Activated CD4-positive, alpha-beta T cell treated with anti-CD3 and anti-CD28 coated beads, Interleukin-2, amount 50 U/mL, for 48 hours (primary cell): ENCODE measurements at places on chromosomes 13 and 19.

GRCh38 chr13:87884884-87885283 is 213.7 kb downstream of the SLITRK5 start:
- no peak for DNase-seq

- no peak for DNase-seq
Measured at GRCh38 chr13:38922170-38922569, 68.5 kb downstream of the STOML3 start.

DNA sequence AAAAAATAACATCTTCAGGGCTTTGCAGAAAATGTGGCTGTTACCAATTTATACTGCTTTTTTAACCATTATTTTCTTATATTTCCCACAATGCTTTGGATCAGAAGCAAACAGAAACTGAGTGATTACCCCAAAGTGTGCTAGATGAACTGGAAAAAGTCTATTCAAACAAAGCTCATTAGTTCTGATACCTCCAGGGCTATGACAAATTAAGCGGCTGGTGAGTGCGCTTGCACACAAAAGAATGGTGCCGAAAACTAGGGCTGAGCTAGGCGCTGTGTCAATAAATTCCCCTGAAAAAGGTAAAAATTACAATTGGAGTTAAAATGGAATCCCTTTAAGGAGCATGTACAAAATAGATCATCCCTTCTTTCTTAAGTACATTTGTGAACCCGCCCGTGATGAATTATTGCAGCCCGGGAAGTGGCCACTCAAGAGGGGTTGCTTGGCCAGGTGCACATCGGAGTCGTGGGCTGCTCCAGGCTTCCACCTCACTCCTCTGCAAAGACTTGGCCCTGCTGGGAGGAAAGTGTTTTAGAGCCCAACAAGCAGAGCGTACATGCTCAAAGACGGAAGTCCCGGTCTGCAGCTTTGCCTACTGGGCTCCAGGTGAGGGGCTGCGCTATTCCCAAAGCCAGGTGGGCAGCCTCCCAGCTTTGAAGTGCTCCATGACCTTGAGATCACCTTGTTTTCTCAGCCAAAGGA is 164.0 kb upstream of the ZNF507 start:
- no peak for DNase-seq

GRCh38 chr19:29086182-29086581 is 126.8 kb downstream of the UQCRFS1 start:
- no peak for DNase-seq

DNA sequence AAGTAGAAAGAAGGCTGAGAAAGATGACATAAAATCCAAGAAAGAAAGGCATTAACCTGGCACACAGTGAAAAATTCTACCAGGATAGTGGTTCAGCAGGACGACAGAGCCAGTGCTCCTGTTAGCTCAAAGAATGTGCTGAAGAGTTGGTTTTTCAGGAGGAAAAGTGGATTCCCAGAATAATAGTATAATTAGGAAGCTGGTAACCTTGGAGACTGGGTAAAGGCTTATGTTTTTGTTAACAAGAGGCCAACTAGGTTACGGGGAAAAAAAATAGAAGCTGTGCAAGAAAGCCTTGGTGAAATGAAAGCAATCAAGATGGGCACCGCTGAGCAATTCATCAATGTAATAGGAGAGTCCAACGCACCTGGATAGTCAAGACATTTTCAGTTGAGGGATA is 54.7 kb downstream of the SLC15A1 start:
- DNase-seq: no peak

DNA sequence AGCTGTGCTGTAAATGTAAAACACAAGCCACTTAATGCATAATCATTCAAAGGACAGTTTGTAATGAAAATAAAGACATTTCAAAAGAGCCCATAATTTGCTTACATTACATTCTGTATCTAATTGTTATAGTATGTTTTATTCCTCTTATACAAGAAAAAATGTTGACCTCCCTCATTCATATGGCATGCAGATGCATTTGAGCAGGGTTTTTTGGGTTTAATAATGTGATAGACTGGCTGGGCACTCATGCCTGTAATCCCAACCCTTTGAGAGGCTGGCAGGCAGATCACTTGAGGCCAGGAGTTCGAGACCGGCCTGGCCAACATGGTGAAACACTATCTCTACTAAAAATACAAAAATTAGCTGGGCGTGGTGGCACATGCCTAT is 11.6 kb upstream of the ARL11 start:
- no peak for DNase-seq

GRCh38 chr13:100106005-100106404 is 17.1 kb downstream of the PCCA start:
- DNase-seq: no peak

DNA sequence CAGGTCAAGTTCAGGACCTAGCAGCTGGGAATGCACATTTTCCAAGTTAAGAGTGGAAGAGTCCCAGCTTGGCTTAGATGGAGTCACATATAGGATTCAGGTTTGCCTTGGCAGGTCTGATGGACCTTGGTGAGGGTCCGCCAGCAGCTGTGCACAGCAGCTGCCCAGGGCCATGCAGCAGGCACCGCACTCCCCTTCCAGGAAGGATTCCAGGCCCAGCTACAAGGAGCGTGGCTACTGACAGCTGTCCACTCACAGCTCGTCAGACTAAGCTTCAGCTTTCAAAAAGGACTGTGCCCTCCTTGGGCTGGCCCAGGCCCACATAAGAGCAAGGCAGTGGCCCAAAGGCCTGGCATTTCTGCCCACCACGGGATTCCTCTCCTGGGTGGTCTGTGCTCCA is 68.4 kb downstream of the ALOX5AP start:
- no peak for DNase-seq

DNA sequence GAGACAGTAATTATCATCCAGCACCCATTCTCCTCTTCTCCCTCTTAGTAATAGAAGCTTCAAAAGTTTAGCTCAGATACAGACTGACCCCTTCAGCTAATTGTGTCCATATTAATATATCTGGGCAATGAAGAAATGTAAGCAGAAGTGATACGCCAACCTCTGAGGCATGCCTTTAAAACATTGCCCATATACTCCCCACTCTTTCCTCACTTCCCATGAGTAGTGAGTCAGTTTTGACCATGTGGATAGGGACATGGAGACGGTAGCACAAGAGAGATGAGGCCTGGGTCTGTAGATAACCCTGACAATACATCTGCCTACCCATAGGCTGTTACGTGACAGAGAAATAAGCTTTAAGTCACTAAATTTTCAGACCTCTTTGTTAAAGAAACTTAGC is 147.6 kb downstream of the KCTD12 start:
- DNase-seq: no peak

DNA sequence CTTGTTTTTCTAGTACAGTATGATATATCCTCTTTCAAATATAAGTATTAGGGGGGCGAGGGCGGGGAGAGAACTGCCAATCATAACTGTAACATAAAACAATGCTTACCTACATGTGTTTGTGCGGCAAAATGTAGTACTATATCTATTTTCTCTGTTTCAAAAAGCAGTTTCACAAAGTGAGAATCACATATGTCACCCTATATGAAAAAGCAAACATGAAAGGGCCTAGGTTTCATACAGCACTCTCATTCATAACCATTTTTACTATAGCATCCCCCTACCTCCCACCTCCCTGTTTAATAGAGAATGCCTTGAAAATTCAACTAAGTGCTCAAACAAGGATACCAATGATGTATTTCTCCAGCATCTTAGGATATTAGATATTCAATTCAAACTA is 5.2 kb downstream of the TGDS start:
- no peak for DNase-seq

- DNase-seq: no peak
Measured at GRCh38 chr13:84934911-84935310, 864.3 kb downstream of the SLITRK6 start.

DNA sequence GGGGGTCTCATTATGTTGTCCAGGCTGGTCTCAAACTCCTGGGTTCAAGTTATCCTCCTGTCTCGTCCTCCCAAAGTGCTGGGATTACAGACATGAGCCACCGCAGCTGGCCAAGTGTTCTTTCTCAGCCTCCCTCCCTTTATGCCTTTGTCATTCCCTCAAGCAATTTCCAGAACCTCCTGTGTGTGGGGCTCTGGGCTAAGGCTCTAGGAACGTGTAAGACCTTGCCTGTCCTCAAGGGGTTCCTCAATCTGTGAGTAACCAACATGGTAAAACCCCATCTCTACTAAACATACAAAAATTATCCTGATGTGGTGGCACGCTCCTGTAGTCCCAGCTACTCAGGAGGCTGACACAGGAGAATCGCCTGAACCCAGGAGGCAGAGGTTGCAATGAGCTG is 15.5 kb upstream of the SPACA4 start:
- no peak for DNase-seq

DNA sequence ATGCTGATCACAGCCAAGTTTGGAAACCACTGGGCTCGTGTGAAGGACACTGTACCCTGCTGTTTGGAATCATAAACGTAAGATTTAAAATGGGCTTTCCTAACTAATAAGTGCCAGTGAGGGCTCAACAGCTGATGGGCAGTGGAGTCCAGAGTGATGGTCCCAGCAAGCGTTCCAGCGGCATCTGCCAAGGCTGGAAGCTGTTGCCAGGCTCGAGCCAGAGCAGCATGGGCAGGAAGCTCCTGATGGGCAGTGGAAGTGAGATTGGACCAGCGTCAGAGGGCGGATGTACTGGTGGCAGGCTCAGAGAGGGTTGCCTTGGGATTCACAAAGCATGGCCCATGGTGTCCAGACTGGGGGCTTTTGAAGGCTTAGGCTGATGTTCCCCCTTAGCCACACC is 30.2 kb downstream of the COL4A2 start:
- DNase-seq: no peak

GRCh38 chr13:91381371-91381770 is 17.1 kb upstream of the GPC5 start:
- no peak for DNase-seq

DNA sequence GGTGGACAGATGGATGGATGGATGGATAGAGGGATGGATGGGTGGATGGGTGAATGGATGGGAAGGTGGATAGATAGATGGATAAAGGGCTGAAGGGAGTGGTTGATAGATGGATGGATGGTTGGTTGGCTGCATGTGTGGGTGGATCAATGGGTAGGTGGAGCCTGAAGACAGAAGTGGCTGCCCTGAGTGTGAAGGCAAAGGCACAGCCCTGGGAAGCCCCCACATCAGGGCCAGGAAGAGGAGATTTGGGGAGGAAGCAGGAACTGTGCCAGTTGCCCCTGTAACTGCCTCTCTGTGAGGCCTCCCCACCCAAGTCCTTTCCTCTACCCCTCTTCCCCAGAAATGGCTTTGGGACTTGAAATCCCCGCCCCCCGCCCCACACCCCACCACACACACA is 43.4 kb upstream of the NFIC start:
- no peak for DNase-seq

GRCh38 chr13:95185851-95186250 is 115.4 kb downstream of the ABCC4 start:
- peak; percentile 22 for DNase-seq

DNA sequence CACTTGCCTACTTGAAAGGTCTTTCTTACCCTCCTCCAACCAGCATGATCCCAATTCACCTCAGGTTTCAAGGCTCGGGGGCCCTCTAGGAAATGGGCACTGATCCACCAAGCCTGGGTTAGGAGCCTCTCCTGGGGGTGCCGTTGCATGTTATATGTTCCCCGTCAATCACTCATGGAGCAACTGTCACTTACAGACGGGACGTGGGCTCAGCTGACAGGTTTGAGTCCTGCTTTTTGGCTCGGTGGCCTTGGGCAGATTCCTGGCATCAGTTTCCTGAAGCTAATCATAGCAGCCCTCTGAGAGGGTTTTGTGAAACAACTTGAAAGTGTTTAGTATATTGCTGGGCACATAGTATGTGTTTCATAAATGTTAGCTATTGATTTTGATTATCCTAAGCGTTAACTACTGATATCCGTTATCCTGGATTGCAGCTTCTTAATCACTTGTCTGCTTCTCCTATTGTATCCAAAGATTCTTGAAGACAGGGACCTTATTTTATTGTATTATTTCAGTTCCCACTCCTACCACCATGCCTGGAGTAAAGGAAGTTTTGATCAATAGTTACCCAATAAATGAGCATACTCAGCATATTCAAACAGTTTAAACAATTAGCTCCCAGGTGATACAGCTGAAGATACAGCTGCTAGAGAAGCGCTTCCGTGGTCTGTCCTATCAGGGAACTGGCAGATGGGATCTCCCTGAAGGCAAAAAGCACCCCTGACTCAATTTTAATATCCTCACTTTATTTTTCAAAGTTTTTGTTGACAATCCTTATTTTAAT is 57.9 kb downstream of the RFC3 start:
- no peak for DNase-seq

DNA sequence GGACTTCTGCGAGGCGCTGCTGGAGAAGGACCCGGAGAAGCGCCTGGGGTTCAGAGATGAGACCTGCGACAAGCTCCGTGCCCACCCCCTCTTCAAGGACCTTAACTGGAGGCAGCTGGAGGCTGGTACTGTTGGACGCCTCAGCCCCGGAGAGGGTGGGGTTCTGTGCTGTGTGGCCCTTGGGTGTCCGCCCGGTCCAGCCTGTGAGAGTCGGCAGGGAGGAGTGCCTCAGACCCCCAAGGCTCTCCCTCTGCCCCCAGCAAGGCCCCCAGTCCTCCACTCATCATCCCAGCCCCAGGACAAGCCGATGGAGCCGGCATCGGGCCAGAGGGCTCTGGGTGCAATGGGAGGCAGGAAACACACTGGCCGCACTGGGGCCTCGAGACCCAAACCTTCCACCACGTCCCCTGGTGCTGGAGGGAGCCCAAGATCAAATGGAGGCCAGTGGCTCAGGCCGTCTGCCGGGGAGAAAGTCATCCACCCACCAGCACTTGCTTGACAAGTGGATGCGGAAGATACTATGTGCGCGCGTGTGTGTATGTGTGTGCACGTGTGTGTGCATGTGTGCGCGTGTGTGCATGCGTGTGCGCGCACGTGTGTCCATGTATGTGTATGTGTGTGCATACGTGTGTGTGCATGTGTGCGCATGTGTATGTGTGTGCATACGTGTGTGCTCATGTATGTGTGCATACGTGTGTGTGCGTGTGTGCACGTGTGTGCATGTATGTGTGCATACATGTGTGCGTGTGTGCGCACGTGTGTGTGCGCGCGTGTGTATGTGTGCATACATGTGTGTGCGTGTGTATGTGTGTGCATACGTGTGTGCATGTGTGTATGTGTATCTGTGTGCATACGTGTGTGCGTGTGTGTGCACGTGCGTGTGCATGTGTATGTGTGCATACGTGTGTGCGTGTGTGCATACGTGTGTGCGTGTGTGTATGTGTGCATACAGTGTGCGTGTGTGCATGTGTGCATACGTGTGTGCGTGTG is 25.8 kb upstream of the TMEM255B start:
- DNase-seq: no peak

DNA sequence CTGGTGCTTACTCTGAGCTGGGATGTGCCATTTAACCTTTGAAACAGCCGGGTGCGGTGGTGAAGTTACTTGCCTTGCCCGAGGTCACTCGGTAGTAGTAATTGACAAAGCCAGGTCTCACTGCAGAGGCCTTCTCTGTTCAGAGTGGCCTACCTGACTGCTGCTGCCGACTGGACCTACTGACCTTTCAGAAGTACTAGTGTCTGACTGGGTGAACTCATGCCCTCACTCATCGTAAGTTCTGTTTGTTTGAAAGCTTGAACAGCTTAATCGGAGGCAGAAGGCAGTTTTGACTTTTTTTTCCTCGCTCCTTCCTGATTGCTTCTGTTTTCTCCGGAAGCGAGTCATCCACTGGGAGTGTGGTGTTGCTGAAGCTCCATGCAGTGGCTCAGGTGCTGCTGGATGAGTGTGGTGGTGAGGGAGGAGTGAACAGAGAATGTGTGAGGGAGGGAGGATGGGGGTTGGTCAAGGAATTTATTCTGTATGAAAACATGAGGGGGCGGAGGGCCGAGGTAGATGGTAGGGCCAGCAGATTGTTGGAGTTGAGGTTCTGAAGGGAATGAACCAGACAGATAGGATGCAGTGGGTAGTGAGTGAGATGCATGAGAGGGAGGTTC is 2.7 kb downstream of the SPINT2 start:
- no peak for DNase-seq

- no peak for DNase-seq
Measured at GRCh38 chr19:22526661-22527272, 104.6 kb upstream of the ZNF98 start.

- DNase-seq: no peak
Measured at GRCh38 chr13:110448230-110448629, 113.3 kb downstream of the RAB20 start.
